ENCODE measurements at places on chromosomes 4 and X.

DNA sequence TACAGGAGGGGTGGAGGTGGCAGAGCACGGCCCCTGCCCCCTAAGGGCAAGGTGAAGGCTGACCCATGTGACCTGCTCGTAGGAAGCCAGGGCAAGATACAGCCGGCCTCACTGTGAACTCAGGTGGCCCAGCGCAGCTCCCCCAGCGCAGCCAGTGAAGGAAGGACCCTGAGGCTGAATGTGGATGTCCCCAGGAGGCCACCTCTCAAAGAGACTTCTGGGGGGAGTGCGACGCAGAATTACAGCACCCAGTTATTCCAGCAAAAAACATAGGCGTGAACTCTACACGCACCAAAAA is 52.6 kb downstream of the ZFYVE28 start:
- DNase-seq, result no peak

GRCh38 chrX:54920610-54921426 is at the start of gene TRO:
TRO (plus strand) TSS chrX:54920824; CDS start chrX:54922247, 1,423 bp downstream.
- no peak for DNase-seq

DNA sequence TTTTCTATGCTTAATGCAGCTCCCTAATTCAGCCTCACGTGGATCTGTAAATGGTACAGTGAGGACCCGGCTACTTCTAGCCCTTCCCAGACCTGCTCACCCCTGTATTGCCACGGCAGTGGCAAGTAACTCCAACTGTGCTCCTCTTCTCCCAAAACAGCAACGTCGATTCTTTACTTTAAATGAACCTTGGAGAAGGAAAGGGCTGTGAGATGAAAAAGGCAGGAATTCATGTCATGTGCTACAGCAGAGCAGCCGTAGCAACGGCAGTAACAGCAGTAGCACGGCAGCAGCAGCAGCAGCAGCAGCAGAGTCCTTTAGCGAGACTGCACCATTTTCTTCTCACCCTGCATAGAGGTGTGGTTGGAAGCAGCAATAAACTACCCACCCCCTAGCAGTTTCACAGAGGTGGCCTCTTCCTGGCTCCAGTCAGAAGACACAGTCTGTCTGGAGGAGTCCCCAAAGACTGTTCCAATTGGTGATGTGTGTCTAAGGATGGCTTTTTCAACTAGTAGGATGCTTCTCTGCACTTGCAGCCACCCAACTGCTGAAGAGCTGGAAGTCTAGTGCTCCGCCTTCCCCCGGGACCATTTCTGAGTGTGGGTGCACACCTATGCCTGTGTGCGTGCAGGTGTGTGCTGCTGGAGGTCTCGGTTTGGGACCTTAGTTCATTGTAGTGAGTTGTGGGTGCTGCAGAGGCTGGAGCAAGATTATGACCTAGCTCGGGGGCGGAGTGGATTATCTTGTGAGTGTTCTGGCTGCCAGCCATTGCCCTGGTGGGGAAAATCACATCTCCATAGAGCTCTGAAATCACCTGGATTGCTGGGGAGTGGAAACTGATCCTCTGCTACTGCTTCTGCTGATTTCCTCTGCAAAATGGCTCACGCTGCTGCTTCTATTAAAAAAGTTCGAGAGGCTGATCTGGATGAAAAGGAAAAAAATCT is 67.2 kb downstream of the ANK2 start:
- no peak for DNase-seq

DNA sequence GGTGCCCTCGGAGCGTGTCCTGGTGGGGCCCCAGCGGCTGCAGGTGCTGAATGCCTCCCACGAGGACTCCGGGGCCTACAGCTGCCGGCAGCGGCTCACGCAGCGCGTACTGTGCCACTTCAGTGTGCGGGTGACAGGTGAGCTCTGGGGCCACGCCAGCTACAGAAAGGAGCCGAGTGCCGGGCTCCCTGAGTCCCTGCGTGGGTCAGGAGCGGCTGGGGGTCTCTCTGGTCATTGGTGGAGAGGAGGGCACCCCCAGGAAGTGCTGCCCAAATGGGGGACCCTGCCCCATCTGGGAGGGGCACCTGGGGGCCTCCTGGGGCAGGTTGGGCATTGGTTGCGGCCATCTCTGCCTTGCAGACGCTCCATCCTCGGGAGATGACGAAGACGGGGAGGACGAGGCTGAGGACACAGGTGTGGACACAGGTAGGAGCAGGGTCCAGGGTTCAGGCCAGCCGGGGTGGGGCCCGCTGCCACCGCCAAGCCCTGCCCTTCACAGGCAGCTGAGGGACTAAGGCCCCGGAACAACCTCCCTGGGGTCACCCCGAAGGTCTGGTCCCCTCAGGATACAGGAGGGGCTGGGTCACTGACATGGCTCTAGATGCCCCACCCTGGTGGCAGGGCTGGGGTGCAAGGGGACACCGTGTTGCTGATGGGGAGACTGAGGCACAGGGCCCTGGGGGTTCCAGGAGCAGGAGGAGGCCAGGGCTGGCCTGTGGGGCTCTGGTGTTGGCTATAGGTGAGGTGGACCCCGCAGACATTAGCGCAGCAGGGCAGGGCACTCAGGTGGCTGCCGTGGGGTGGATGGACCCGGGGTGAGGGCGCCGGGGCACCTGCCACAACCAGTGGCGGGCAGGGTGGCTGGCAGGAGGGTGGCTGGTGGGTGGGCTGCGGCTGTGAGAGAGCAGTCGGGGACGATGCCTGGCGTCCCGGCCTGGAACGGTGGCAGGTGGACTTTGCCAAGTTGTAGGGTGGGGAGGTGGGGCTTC is 6.6 kb downstream of the FGFR3 start:
- DNase-seq, result no peak

DNA sequence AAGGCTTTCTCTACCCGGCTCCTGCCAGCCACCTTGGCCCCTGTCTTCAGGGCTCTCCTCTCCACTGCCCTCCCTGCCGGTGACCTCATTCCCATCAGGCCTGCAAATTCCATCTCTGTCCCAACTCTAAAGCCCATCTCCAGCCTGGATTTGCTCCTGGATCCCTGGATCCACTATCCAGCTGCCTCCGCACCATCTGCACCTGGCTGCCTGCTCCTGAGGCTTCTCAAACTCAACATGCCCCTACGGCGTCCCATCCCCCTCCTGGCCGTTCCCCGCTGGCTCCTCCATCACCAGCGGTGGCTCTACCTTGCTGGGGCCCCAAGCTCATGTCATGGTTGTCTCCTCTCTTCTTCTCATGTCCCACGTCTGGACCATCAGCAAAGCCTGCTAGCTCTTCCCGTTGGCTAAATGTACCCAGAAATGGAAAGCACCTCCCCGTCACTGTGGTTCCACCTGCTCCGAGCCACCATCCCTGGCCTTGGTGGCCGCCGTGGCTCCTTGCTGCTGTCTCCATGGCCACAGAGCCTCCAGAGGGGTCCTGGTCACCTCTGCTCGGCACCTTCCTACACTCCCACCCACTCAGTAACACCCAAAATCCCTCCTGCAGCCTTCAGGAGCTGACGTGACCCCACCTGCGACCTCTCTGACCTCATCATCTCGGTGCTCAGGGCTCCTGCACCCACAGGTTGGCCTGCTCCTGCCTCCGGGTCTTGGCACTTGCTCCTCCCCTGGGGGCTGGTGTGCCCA is 58.5 kb downstream of the ADRA2C start:
- no peak for DNase-seq

DNA sequence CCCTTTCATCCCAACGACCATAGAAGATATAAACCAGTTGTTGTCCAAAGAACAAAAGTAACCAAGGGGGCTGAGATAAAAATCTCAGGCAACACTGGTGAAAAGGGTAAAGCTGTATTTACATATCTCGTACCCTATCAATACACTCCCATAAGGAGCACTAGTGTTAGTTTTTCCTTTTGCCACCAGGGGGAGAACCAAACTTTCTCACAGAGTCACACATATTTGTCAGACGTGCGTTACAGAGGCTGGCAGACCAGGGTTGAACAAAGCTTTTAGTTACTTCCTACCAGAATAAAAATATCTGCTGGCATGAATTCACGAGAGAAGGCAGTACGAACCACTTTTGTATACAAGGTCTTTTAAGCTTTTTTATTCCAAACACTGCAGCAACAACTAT is 88.3 kb downstream of the AMELX start:
- DNase-seq, result no peak

DNA sequence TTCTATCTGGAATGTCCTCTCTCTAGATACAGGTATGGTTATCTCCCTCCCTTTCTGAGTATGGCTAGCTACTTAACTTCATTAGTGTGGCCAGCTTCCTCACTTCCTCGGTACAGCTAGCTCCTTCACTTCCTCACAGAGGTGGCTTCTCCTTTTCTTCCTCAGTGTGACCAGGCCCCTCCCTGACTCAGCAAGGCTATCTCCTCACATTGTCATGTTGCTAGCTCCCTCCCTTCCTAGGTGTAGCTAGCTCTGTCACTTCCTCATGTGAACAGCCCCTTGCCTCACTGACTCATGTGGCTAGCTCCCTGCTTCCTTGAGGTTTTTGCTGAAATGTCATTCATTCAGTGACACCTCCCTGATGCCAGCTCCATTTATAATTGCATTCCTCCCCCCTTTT is 67.3 kb upstream of the DDIT4L start:
- no peak for DNase-seq

DNA sequence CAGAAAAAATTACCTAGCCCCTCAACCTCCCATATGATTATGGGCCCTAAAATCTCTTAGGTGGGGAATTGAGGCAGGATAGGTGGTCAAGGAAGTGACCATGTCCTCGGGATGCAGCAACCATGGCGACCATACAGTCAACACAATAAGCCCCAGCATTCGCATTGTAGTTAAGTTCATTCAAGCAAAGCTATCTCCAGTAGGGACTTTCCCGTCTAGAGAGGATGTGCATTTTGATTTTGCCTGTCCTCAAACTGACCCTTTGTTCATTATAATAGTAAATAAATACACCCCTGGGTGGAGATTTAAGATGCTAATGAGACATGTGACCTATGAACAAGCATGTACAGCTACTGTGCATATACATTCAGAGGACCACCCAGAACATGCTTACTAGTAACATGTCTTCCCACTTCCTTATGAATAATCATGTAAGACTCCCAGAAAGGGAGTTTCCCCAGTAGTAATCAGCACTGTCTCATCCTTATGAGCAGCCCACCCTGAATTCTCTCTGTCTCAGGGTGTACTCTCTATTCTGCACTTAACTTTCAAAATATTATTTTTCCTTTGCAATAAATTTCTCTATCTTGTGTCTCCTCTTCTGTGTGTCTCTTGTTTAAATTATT is 74.3 kb downstream of the NUDT11 start:
- no peak for DNase-seq

DNA sequence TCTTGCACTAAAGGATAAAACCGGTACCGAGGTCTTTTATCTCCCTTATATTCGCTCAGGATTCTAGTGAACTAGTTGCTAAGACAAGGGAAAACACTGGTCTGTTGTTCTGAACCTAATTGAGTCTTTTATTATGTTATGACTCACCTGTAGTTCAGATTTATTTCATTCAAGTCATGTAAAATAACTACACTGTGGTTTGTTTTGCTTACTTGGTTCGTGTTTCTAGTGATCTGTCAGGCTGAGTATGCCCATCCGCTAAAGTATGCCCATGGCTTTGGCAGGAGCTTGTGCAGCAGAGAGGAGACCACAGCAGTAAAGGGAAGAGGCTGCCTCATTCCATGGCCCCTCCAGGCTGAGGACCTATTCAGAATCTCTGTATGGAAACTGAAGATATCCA is 126.1 kb downstream of the AFF1 start:
- no peak for DNase-seq

GRCh38 chrX:114272096-114272686 is 311.7 kb upstream of the HTR2C start:
- DNase-seq, result no peak

DNA sequence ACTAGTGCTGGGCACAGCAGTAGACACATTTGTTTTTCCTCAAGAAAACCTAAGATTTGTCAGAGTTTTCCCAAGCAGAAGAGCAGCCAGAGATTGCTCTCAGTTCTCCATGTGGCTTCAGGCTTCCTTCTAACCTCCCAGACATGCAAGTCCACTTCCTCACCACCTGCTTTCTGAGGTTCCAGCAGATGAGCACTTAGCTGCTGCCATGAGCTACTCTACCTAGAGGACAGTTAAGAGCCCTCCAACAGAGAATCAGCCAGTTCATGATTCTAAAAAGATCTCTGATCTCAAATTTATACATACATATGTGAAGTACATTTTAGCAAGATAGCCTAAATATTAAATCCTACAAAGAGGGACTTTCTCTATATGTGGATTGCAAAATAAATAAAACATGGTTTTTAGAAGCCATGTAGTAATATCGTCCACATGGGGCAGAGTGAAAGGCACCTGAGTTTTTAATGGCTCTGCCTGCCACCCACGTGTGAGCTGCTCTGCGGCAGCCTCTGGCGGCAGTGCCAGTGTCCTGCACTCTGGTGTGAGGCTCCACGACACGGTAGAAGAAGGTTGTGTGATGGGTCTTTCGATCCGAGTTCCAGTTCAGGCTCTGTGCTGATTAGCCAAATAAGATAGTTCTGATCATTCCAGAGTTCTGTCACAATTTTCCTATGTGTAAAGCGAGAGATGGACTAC is 10.3 kb downstream of the CYP4V2 start:
- no peak for DNase-seq

DNA sequence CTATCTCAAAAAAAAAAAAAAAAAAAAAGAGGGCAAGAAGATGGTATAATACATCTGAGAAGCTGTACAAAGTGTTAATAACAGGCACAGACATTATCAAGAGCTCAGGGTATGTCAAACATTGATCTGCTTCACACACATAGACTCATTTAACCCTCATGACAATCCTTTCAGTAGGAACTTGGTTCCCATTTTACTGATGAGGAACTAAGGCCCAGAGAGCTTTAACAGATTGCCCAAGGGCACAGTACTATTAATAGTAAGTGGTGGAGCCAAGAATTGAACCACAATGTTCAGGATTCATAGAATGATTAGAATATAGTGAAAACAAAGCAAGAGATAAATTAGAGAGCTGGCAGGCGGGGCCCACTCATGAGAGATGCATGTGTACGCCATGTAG is 154.4 kb downstream of the EFHC2 start:
- DNase-seq, result no peak

DNA sequence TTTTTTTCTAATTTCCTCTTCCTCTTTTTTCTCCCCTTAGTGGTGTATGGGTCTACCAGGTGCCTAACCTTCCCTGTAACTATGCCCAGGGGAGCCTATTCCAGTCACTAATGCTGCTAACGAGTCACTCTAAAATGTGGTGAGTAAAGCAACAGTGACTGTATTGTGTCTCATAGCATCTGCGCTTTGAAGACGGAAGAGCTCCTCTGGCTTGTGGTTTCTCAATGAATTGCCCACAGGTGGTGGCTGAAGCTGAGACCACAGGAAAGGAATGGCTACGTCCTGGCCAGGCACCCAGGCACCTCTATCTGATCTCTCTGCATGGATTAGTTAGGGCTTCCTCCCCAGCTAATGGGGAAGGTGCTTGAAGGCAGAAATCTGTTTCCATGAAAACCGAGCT is 763.5 kb upstream of the FRG1 start:
- no peak for DNase-seq

- peak; percentile 55 for DNase-seq
These were observed at the start of gene REPS2 for GRCh38 chrX:16946361-16946964. REPS2 (plus strand) TSS chrX:16946658; CDS start chrX:16946862, 204 bp downstream.

DNA sequence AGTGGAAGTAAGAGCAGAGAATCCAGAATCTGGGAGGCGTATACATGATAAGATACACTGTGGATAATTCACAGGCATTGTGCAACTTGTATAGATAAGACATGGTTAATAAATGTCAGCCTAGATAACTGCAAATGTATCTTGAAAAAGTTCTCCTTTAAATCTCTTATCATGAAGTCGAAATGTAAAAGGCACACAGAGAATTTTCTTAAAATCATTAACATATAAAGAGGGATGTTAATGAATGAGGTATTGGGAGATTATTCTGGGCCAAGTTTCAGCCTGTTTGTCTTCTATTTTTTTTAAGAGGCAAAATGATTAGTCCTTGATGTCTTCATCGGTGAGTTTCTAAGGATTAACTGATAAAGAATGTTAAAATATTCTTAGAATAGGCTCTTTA is 835 bp downstream of the TDO2 start:
- DNase-seq, result no peak

- no peak for DNase-seq
These were observed 72.2 kb upstream of the STOX2 start for GRCh38 chr4:183832776-183833450.

Measured in activated CD4-positive, alpha-beta T cell treated with anti-CD3 and anti-CD28 coated beads for 24 hours (primary cell).